Inflammatory macrophage treated with lipopolysaccharide for 1 hour (primary cell): ENCODE measurements at places on chromosomes 2 and 18.

GRCh38 chr2:157946919-157947557, 70.9 kb upstream of the ACVR1 start:
- DNase-seq: no peak

DNA sequence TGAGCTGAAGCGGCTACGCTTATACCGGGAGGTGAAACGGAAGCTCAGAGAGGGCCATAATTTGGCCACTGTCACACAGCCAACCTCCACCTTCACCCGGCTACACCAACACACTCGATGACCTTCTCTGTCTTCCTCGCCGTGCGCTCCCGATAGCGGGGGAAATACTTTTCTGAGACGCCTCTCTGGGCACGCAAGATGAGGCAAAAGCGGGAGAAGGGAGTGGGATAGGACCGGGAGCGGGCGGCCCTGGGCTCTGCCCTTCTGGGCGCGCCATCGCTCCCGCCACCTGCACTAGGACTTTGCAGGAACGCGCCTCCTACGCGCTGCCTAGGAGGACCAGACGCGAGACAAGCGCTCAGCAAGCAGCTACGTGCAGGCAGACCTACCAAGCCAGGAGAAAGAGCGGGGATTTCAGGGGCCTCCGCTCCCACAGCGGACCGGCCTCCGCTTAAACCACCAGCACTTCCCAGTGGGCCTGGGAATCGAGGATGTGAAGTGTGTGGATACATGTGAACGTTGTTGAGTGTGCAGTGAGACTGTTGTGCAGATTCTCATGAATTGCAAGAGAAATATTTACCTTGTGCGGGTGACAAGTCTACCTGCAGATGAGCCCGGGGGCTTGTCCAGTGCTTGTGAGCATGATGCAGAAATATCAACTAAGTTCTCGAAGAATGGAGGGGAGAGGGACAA, 11.4 kb downstream of the SIX3 start:
- DNase-seq: no peak

GRCh38 chr2:43021791-43022509, 204.5 kb downstream of the ZFP36L2 start:
- no peak for DNase-seq

GRCh38 chr2:19649785-19650380, 251.9 kb downstream of the TTC32 start:
- DNase-seq: no peak

GRCh38 chr2:215921895-215922294, 91.5 kb downstream of the MREG start:
- DNase-seq: no peak

- DNase-seq: no peak
Observed at GRCh38 chr18:79917853-79918614, 33.4 kb downstream of the SLC66A2 start.

- peak; percentile 12 for DNase-seq
Observed at GRCh38 chr2:101830555-101830954, 133.0 kb downstream of the MAP4K4 start.

DNA sequence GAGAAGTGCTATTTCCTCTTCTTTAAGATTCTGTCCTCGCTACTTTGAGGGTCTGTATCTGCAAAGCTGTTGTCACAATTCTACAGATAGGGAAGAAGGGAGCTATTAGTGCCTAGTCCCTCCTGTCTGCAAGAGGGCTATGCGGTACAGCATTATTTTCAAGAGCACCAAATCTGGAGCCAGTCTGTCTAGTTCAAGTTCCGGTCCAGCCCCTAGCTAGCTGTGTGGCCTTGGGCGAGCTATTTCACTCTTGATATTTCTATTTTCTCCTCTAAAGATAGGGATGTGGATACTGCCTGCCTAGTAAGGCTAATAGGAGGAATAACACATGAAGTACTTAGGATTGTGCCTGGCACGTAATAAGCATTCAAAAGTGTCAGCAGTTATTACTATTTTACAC, 272.4 kb downstream of the KCNE4 start:
- DNase-seq: no peak

- no peak for DNase-seq
Observed at GRCh38 chr2:84781942-84782716, 98.8 kb downstream of the TRABD2A start.

- no peak for DNase-seq
Observed at GRCh38 chr2:118847762-118848172, 319 bp upstream of the EN1 start.

DNA sequence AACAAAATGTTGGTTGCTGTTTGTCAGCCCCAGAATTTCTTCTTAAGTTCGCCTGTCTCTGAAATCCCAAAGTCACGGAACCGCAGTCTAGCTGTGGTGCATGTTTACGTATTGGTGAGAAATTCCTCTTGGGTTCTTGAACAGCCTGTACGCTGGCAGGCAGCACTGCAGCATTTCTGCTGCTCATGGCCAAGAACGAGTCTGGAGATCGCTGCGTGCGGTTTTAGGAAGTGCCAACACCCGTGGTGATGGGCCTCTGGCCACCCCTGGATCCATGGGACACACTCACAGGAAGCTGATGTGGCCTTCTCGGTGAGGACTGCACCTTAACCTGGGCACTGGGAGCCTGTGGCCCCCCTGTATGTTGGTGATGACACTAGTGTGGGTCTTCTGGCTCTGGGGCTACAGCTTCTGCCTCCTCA, 23.7 kb downstream of the ASB1 start:
- no peak for DNase-seq

GRCh38 chr2:138490673-138491494, 10.7 kb upstream of the SPOPL start:
- DNase-seq: no peak

GRCh38 chr18:31148600-31148999, 14.1 kb downstream of the DSC1 start:
- DNase-seq: no peak

- no peak for DNase-seq
Observed at GRCh38 chr2:233422649-233423551, 68.6 kb downstream of the DGKD start.

DNA sequence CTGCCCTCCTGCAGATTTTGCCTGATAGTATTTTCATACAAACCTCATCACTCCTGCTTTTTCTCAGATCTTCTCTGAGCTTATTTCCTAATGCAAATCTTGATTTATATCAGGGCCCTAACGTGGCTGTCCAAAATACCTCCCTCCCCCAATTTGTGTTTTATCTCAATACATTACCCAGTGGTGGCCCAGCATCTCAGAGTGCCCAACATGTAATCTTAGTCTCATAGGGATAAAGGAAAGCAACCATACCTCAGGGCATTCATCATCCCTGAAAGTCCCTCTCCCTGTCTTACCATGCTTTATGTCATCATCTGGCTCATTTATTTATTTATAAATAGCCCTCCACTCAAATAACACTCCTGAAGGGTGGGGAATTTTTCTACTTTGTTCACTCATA, 135.3 kb downstream of the SLC8A1 start:
- DNase-seq: no peak

DNA sequence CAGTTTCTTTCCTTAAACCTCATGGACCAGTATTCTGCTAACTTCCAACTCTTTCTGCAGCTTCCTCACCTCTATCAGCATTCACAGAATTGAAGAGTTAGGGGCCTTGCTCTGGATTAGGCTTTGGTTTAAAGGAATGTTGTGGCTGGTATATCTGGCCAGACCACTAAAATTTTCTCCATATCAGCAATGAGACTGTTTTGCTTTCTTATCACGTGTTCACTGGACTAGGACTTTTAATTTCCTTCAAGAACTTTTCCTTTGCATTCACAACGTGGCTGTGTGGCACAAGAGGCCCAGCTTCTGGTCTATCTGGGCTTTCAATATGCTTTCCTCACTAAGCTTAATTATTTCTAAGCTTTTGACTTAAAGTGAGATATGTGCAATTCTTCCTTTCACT, 33.4 kb downstream of the SP3 start:
- DNase-seq: no peak

DNA sequence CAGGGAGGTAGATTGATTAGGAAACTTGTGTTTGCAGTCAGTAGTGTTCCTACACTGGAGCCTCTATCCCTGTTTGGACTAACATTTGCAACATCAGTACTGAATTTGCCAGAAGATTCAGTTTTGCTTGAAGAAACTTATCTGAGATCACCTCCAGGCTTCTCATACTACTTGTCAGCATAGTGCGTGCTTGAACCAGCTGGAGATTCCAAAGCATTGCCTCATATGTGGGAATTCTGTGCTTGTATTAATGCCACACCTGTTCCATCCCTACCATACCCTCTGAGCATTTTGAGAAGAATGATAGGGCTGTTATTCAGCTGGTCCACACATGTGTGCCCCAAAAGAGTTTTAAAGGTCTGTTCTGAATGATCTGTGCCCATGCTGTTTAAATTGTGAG, 148.7 kb downstream of the RAPGEF4 start:
- no peak for DNase-seq

DNA sequence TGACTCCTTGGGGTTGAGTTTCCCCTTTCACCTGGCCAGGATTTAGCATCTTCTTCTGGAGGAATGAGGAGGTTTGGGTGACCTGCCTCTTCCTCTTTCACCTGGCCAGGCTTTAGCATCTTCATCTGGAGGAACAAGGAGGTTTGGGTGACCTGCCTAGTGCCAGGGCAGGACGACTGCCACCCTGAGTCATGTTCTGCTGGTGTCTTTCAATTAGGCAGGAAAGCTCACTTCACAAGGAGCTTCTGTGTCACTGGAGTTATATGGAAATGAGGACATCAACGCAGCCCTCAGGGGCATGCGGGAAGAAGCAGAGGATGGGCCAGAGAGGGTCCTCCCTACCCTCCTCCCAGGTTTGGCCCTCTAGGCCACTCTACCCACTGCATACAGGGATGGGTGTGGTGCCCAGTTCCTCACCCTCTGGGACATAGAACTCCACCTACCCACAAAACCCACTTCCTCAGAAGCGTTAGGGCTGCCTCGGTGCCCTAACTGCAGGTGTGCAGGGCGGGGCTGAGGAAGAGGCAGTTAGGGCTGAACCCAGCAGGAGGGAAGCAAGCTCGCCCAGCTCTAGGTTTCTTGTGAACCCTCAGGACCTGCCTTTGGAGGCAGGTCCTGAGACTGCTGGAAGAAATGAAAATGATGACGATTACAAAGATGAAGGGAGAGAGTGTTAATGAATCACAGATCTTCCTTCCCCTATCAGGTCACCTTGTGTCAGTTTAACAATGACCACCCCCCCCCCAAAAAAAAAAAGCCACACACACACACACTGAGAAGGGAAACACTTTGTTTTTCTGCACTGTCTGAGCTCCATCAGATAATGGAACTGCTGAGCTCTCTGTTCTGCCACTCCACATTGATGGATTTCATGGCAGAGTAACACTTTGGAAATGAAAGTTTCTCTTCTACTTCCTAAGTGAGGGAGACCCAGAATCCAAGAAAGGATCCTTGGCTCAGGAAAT, 71.0 kb downstream of the ARL4C start:
- DNase-seq: no peak

GRCh38 chr2:65070172-65070830, 14.1 kb downstream of the CEP68 start:
- no peak for DNase-seq

GRCh38 chr18:53756610-53756972, 467.9 kb downstream of the MBD2 start:
- DNase-seq: no peak

DNA sequence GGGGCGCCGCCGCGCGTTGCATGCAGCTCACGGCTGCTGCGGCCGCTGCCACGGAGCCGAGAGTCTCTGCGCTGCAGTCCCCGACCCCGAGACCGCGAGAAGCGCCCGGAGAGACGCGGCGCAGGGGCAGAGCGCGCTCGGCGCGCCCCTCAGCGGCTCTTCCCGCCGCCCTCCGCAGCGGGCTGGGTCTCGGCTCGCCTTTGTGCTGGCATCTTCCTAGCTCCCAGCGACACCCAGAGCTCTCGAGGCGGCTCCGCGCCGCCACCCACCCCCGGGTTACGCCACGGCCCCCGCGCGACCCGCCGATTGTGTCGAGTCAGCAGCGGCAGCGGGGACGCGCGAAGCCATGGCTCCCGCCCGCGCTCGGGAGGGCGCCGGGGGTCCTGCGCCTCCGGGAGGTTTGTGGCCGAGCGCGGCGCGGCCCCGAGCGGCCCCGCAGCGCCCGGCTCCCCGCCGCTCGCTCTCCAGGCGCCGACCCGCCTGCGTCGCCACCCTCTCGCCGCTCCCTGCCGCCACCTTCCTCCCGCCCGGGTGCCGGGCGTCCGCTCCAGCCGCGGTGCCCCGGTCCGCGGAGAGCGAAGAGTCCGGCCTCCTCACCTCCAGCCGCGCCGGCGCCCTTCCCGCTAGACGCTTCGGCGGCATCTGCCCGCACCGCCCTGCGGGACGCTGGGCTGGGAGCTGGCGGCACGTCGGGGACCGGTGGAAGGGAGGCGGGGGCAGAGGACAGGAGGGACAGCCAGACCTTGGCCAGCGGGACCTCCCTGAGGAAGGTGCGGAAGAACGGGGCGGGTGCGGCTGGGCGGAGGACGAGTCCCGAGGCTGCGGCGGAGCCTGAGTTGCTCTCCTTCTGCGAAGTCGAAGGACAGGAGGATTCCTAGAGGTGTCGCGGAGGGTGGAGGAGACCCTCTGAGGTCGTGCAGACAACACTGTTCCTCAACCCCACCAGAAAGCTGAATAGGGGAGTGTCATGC, 46.3 kb upstream of the CCDC150 start:
- DNase-seq: no peak

- no peak for DNase-seq
Observed at GRCh38 chr2:17615728-17616351, 75.3 kb downstream of the VSNL1 start.
